H9 (cell line): ENCODE measurements at places on chromosomes 7 and 10. TPM values are rescaled to one million over a fixed set of nuclear protein-coding genes. Genes with fewer than 3 reads are reported as not detected.

- H3K4me3 ChIP-seq: peak overlapping the region; percentile 75
- DNase-seq: no peak
- no peaks in the 10 kb centered on the region for H3K4me1 ChIP-seq
- H3K27ac ChIP-seq: no peak overlapping the region
- H3K36me3 ChIP-seq: no peaks in the 10 kb centered on the region
Observed at GRCh38 chr7:43926798-43927123, 525 bp downstream of the UBE2D4 start.

- DNase-seq: no peak
- peaks cover 4% of the 10 kb centered on the region; the same call in 1 of the 2 replicates for H3K4me1 ChIP-seq
- H3K27ac ChIP-seq: no peak overlapping the region
- H3K27me3 ChIP-seq: no peaks in the 10 kb centered on the region
- no peaks in the 10 kb centered on the region for H3K36me3 ChIP-seq
Observed at GRCh38 chr10:132443605-132443982, 46.6 kb downstream of the PWWP2B start.

CFAP43 gene
- 0.26 and 0.64 TPM in 2 replicates for total RNA-seq

GRCh38 chr10:7817576-7817975 lies 729 bp upstream of the TAF3 start:
- DNase-seq: no peak
- 0 out of 2 replicates have a peak, but pooled peaks cover 2% of the 10 kb centered on the region for H3K4me1 ChIP-seq
- no peaks in the 10 kb centered on the region for H3K27me3 ChIP-seq
- no peak overlapping the region for H3K27ac ChIP-seq
- peaks cover 3% of the 10 kb centered on the region; the same call in 2 of the 3 replicates for H3K36me3 ChIP-seq
- H3K4me3 ChIP-seq: peak overlapping the region; percentile 100

NKX6-2 gene
- 0.13 TPM in 2 replicates for total RNA-seq

DNA sequence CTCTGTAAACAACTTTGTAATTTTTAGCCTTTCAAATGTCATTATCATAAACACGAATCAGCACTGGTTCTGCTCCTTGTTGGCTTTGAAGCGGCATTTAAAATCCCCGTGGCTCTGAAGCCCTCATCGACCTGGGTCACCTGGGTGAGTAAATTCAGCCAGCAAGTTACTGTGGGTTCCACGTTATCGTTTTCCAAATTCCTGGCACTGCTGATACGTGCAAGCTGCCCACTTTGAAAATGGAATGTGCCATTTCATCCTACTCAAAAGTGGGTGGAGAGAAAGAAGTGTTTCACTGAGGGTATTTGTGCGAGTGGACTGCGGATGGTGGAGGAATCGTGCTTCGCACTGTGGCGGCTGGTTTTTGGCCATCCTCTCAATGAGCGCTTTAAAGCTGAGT lies 281.7 kb downstream of the KLF6 start:
- H3K36me3 ChIP-seq: no peaks in the 10 kb centered on the region
- no peaks in the 10 kb centered on the region for H3K27me3 ChIP-seq
- no peak for DNase-seq
- no peak overlapping the region for H3K4me3 ChIP-seq
- H3K4me1 ChIP-seq: peaks cover 9% of the 10 kb centered on the region; the same call in 1 of the 2 replicates
- no peak overlapping the region for H3K27ac ChIP-seq

RALA gene
- 54.9 and 57.5 TPM in 2 replicates for total RNA-seq

DNA sequence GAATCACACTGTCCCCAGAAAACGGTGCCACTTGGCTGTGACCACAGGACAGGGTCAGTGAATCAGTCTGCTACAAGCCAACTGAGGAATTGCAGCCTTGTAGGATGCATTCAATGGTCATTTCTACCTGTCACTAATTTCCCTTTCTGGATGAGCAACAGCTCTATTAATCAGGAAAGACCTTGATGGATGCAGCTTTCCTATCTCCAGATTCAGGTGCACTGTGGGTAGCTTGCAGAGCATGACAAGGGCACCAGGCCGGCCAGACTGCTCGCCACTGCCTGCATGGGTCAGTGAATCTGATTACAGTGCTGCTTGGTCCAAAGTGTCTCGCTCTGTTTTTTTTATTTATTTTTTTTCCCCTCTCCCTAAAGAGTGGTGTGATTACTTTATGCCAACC lies 506.8 kb upstream of the AUTS2 start:
- no peak overlapping the region for H3K27ac ChIP-seq
- peaks cover 10% of the 10 kb centered on the region; the same call in 2 of the 3 replicates for H3K36me3 ChIP-seq
- no peak for DNase-seq
- no peaks in the 10 kb centered on the region for H3K4me1 ChIP-seq
- H3K27me3 ChIP-seq: no peaks in the 10 kb centered on the region

DNA sequence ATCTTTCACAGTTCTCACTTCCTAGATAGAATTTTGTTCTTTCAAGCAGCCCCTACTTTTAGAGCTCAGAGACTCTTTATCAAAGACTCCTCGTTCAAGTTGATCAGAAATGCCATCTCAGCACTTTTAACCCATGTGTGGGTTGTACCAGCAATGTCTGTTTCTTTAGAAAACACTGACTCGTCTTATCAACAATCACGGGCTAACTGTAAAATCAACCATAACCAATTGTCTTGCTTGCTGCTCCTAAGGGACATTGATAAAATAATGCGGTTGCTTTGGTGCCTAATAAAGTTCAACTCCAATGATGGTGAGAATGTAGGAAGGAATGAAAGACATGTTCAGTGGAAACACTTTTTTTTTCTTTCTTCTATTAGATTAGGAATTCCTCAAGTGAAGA lies 12.9 kb upstream of the CDK6 start:
- no peak for DNase-seq
- H3K4me3 ChIP-seq: no peak overlapping the region
- no peaks in the 10 kb centered on the region for H3K4me1 ChIP-seq

HOXA5 gene
- not detected in 2 replicates for total RNA-seq

- no peaks in the 10 kb centered on the region; the same call in 1 of the 2 replicates for H3K27me3 ChIP-seq
- DNase-seq: no peak
- no peak overlapping the region for H3K4me3 ChIP-seq
- H3K27ac ChIP-seq: no peak overlapping the region
Observed at GRCh38 chr10:45379891-45380540, 6.0 kb downstream of the ALOX5 start.

GRCh38 chr7:110595694-110596093 lies 495.2 kb upstream of the LRRN3 start:
- DNase-seq: no peak
- H3K36me3 ChIP-seq: no peaks in the 10 kb centered on the region; the same call in 1 of the 3 replicates
- no peaks in the 10 kb centered on the region for H3K4me1 ChIP-seq
- no peak overlapping the region for H3K4me3 ChIP-seq
- H3K27me3 ChIP-seq: no peaks in the 10 kb centered on the region

GRCh38 chr10:117047947-117048346 lies 43.0 kb upstream of the SHTN1 start:
- no peak overlapping the region for H3K27ac ChIP-seq
- H3K27me3 ChIP-seq: no peaks in the 10 kb centered on the region
- no peak for DNase-seq

AKR1C1 gene
- total RNA-seq: 1.9 and 2.0 TPM in 2 replicates

TMEM178B gene
- total RNA-seq: 9.3 and 11.3 TPM in 2 replicates

CTAGE4 gene
- total RNA-seq: 4.8 and 6.2 TPM in 2 replicates

DNA sequence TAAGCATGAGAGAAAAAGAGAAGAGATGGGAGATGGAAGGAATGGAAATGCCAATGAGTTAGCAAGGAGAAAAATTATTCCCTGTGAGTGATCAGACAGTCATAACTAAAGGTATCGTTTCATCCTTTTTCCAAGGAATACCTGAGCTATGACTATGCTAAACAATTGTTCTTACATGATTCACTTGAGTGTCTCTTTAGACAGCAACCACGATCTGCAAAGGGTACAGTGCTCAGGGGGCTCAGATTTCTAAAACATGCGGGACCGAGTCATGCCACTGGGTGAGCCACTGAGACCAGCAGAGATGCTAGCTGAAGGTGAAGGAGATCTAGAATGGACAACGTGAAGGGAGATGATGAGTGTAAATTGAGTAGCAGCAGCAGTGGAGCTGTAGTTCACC lies 78.0 kb upstream of the CTTNBP2 start:
- no peaks in the 10 kb centered on the region for H3K4me1 ChIP-seq
- H3K36me3 ChIP-seq: no peaks in the 10 kb centered on the region
- H3K4me3 ChIP-seq: no peak overlapping the region
- H3K27ac ChIP-seq: no peak overlapping the region

XRCC2 gene
- 21.1 and 22.8 TPM in 2 replicates for total RNA-seq

- DNase-seq: no peak
- H3K36me3 ChIP-seq: peaks cover 2% of the 10 kb centered on the region; the same call in 1 of the 3 replicates
- H3K27ac ChIP-seq: no peak overlapping the region
- no peaks in the 10 kb centered on the region for H3K4me1 ChIP-seq
- H3K27me3 ChIP-seq: no peaks in the 10 kb centered on the region
Observed at GRCh38 chr7:108818742-108819141, 249.1 kb downstream of the DNAJB9 start.

MAGI2 gene
- 14.3 and 14.7 TPM in 2 replicates for total RNA-seq

- H3K27me3 ChIP-seq: no peaks in the 10 kb centered on the region
- peaks cover 17% of the 10 kb centered on the region for H3K36me3 ChIP-seq
- no peak overlapping the region for H3K4me3 ChIP-seq
Observed at GRCh38 chr7:129043012-129043411, 11.9 kb downstream of the TNPO3 start.

DNA sequence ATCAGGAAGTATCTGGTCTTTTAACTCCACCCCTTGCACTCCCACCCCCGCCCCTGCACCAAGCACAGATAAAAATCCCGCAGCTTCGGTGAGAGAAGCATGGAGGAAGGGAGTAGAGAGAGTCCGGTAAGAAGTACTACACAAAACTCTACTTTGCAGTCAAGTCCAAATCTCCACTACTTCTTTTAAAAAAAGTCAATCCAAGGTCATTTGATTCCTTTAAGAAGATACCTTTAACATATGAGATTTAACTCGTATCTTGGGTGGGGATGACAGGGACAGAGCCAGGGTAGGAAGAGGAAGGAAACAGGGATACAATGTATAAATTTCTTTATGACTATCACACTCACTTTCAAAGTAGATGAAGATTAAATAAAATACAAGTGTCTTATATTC lies 132.1 kb downstream of the NRBF2 start:
- no peaks in the 10 kb centered on the region for H3K4me1 ChIP-seq
- H3K36me3 ChIP-seq: peaks cover 46% of the 10 kb centered on the region
- no peak for DNase-seq
- H3K27me3 ChIP-seq: no peaks in the 10 kb centered on the region
- H3K4me3 ChIP-seq: peak overlapping the region; percentile 95

DNA sequence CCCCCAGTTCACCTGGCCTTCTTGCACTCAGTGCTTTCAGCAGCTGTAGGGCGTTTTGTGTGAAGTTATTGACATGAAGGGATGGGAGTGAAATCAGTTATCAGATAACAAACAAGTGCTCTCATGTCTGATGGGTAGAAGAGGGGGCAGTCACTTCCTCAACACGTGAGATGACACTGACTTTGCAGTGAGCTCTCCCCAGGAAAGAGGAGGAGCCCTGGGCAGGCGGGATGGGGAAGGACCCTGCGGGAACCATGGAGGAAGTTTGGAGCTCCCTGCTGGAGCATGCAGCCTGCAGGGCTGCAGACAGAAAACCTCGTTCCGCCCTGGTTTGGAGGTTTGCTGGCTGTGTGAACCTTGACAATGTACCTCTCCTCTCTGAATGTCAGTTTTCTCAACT lies 38.7 kb downstream of the GPR26 start:
- no peaks in the 10 kb centered on the region for H3K27me3 ChIP-seq
- H3K4me3 ChIP-seq: no peak overlapping the region
- H3K4me1 ChIP-seq: no peaks in the 10 kb centered on the region
- no peak overlapping the region for H3K27ac ChIP-seq
- DNase-seq: no peak
- H3K36me3 ChIP-seq: no peaks in the 10 kb centered on the region

GRCh38 chr7:155237730-155238129 lies 59.9 kb upstream of the INSIG1 start:
- H3K4me3 ChIP-seq: no peak overlapping the region
- H3K27ac ChIP-seq: no peak overlapping the region
- DNase-seq: no peak
- peaks cover 3% of the 10 kb centered on the region; the same call in 1 of the 2 replicates for H3K4me1 ChIP-seq
- H3K27me3 ChIP-seq: no peaks in the 10 kb centered on the region

GRCh38 chr7:150567169-150567568 lies at the start of gene GIMAP4:
GIMAP4 (plus strand) TSS chr7:150567390; CDS start chr7:150569902, 2,512 bp downstream.
- H3K27me3 ChIP-seq: no peaks in the 10 kb centered on the region
- peaks cover 7% of the 10 kb centered on the region; the same call in 1 of the 2 replicates for H3K4me1 ChIP-seq
- DNase-seq: no peak
- no peaks in the 10 kb centered on the region for H3K36me3 ChIP-seq

DNA sequence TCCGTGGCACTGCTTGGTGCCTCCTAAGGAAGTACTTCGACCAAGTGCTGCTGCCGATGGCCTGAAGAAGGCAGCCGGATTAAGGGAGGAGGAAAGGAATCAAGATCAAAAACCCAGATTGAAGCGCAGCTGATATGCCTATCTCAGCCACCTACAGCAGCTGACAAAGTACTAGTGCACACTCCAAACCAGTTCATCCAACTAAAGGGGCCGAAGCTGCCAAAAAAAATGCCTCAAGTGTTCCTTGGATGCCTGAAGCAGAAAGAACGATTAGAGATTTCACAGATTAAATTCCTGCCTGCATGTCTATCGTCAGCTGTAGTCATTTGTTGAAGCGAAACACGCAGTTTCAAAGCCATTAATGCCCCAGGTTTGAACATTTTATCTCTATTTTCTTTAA lies 65.7 kb downstream of the TNRC18 start:
- no peak overlapping the region for H3K27ac ChIP-seq
- H3K27me3 ChIP-seq: no peaks in the 10 kb centered on the region; the same call in 1 of the 2 replicates
- H3K36me3 ChIP-seq: peaks cover under 1% of the 10 kb centered on the region; the same call in 2 of the 3 replicates
- DNase-seq: no peak
- 0 out of 2 replicates have a peak, but pooled peaks cover 2% of the 10 kb centered on the region for H3K4me1 ChIP-seq
- no peak overlapping the region for H3K4me3 ChIP-seq

FOXI2 gene
- 0.29 and 0.42 TPM in 2 replicates for total RNA-seq

GRCh38 chr10:104450490-104450889 lies 96.9 kb downstream of the CFAP58 start:
- H3K4me3 ChIP-seq: no peak overlapping the region
- DNase-seq: no peak
- H3K36me3 ChIP-seq: no peaks in the 10 kb centered on the region

DNA sequence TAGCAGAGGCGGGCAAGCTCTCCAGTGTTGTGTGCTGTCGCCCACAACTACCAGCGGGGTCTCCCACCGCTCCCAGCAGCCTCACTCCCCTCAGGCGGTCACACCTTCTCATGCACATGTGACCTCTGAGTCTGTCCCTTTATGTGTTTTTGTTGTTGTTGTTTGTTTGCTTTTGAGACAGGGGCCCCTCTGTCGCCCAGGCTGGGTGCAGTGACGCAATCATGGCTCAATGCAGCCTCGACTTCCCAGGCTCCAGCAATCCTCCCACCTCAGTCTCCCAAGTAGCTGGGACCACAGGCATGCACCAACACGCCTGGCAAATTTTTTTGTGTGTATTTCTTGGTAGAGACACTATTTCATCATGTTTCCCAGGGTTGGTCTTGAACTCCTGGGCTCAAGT lies 1.5 kb downstream of the CPSF4 start:
- peaks cover 46% of the 10 kb centered on the region for H3K36me3 ChIP-seq
- H3K27me3 ChIP-seq: no peaks in the 10 kb centered on the region
- DNase-seq: no peak
- no peak overlapping the region for H3K27ac ChIP-seq

DNA sequence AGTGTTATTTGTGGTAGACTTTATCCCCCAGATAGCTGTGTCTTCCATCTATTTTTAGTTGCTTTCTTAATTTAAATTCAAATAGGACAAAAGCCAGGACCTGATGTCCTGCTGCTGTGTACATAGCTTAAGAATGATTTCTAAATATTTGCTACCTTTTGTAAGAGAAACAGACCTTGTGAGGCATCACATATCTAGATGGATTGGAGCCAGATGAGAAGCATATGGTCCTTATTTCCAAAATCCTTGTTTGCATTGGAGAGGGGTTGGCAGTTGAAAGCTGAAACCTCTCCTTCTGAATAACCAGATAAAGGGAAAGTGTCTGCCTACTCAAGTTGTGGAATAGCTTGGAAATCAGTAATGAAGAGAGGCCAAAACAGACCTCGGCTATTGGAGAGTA lies 50.7 kb upstream of the AMPH start:
- H3K4me1 ChIP-seq: no peaks in the 10 kb centered on the region; the same call in 1 of the 2 replicates
- H3K27ac ChIP-seq: no peak overlapping the region
- H3K36me3 ChIP-seq: no peaks in the 10 kb centered on the region
- DNase-seq: no peak

MSS51 gene
- 1.4 and 1.9 TPM in 2 replicates for total RNA-seq
